ENCODE measurements at places on chromosomes 7 and 10.

DNA sequence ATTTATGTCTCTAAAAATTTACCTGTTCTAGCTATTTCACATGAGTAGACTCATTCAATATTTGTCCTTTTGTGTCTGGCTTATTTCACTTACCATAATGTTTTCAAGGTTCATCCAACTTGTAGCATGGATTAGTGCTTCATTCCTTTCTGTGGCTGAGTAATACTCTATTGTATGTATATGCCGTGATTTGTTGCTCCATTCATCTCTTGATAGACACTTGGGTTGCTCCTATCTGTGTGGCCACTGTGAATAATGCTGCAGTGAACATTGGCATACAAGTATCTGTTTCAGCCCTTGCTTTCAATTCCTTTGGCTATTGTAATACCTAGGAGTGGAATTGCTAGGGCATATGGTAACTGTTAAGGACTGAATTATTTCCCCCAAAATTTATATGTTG, 86.9 kb downstream of the VWC2 start:
- no peak for DNase-seq

GRCh38 chr7:112505495-112505894, 24.7 kb downstream of the LSMEM1 start:
- no peak for DNase-seq

DNA sequence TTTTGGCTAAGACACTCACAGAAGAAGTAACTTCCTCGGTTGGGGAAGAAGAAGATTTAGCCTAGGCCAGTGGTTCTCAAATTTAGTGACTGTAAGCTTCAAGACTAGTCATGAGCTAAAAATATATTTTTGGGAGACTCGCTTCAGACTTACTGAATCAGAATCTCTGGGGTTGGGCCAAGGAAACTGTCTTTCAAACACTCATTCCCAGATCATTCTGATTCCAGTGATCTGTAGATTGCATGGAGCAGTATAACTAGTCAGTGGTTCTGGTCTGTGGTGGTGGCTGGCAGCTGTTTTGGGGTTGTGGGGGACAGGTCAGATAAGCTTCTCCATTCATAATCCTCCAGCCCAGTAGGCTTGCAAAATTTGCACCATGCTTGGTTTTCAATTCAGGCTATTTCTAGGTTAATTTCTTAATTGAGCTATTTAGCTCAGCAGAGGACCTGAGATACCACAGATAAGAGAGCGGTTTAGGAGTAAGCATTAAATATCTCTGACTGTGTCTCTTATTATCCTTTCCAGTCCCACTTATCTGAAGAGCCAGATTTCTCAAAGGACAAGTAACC, 3.8 kb upstream of the KAT6B start:
- no peak for DNase-seq

- DNase-seq: no peak
Observed at GRCh38 chr10:109875151-109875568, 48.2 kb downstream of the XPNPEP1 start.

GRCh38 chr7:100942045-100942774, 7.1 kb upstream of the MUC3A start:
- no peak for DNase-seq

DNA sequence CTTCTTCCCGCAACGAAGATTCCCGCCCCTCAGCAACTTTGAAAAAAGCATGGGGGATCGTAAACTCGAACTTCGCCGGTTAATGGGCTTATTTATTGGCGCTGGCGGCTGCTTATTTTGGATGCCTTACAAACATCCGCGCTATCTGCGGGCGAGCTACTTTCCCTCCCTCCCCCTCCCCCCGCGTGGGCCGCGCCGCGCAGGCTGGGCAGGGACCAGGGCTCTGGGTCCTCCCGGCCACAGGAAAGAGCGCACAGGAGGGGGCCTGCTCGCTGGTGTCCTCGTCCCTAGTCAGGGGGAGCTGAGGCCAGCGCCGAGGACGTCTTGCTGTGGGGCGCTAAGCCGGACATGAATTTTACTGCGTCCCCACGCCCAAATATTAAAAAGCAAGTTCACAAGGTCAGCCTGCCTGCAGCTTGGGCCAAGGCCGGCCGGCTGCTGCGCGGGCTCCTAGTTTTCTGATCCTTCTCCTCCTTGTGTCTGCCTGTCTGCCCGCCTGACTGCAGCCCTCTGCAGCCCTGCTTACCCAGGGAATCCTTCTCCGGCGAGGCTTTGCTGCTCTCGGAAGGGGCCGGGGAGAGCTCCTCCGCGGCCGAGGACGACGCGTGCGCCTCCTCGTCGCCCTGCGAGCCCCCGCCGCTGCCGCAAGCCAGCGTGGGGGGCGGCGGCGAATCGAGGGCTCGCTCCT, 1.2 kb downstream of the HOXA10 start:
- DNase-seq: no peak

- no peak for DNase-seq
Observed at GRCh38 chr7:30465811-30466180, 12.8 kb downstream of the NOD1 start.

GRCh38 chr10:102444851-102445250, 6.5 kb downstream of the C10orf95 start:
- DNase-seq: no peak

- DNase-seq: peak; percentile 81
Observed at GRCh38 chr7:134710854-134711624, 64.4 kb downstream of the BPGM start.
